NCI-H524 treated with DMSO at 0.1 percent for 48 hours (cell line): ENCODE measurements at places on chromosomes 2 and 18.

DNA sequence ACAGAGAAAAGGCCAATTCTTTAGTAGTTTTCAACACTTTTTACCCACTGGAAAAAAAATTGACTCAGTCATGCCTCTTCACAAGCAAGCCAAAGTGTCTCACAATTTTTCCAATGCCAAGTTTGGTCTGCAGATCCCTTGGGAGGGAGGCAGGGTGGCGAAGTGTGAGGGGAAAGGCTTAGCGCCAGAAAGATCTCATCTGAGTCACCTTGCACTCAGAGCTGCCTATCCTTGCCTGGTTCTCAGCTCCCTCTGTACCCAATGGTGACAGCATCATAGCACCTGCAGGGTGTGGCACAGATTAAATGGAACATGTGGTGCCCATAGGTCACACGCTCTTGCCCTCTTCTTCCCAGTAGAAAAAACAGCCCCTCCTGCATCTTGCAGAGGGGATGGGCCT lies 55.2 kb upstream of the GYPC start:
- no peak for DNase-seq

DNA sequence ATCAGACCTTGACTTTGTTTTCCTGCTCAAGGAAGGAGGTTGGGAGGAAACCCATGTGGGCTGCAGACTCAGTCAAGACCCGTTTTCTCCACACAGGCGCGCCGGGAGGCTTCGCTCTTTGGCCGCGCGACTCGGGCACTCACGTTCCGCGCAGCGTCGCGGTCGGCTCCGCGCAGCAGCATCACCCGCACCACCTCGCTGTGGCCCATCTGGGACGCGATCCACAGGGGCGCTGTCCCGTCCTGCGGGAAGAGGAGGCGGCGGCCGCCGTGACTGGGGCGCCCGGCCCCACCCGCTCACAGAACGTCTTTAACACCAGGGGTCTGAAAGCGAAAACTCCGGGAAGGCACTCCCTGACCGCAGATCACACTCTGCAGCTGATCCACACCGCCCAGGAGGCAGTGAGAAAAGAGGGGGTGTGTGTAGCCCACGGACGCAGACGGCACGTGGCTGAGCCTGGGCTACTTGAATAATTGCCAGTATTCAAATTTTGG lies 33.1 kb upstream of the NPC1 start:
- no peak for DNase-seq

DNA sequence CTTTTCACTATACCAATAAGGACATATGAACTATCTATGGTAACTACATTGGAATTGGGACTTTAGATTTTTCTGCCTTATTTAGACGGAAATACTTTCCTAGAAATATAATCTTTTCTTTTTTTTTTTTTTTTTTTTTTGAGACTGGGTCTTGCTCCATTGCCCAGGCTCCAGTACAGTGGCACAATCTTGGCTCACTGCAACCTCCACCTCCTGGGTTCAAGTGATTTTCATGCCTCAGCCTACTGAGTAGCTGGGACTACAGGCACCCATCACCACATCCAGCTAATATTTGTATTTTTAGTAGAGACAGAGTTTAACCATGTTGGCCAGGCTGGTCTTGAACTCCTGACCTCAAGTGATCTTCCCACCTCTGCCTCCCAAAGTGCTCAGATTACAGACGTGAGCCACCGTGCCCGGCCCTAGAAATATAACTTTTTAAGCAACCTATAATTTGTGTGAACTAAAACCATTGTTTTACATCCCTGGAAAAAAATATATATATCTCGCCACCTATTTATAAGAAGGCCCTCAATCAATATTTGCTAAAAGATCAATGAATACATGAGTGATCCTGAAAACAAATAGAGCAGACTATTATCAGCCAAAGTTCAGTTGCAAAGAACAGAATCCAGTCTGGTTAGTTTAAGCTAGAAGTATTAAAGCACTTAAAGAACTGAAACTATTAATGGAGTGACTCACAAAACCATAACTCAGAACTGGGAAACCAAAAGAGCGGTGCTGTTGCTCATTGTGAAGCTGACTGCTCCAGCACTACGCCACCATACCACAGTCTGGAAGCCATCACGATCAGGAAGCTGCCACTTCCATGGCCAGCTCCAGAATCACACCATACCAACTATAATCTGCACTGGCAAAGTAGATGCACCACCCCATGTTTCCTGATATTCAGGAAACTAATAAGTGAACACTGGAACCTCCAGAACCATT lies 8.4 kb upstream of the HNRNPLL start:
- no peak for DNase-seq

GRCh38 chr2:29664578-29664977 lies 256.8 kb downstream of the ALK start:
- DNase-seq: no peak

DNA sequence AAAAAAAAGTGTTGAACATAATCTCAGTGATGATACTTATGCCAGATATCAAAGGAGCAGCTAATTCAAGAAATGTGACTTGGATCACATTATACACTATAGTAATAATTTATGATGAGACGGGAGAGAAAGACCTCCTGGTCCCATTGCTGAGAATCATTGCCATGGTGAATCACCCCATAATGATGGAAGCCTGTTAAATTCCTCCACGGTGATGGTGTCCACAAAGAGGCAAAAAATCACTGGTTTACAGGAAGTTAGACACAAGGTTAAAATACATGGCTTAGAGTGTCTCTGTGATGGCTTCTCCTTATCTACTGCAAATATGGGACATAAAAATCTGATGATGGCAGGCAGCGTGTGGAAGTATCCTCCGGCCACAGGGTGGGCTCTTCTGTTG lies 210.0 kb downstream of the CDH2 start:
- no peak for DNase-seq

GRCh38 chr18:61169386-61169785 lies 163.8 kb upstream of the CDH20 start:
- DNase-seq: no peak

DNA sequence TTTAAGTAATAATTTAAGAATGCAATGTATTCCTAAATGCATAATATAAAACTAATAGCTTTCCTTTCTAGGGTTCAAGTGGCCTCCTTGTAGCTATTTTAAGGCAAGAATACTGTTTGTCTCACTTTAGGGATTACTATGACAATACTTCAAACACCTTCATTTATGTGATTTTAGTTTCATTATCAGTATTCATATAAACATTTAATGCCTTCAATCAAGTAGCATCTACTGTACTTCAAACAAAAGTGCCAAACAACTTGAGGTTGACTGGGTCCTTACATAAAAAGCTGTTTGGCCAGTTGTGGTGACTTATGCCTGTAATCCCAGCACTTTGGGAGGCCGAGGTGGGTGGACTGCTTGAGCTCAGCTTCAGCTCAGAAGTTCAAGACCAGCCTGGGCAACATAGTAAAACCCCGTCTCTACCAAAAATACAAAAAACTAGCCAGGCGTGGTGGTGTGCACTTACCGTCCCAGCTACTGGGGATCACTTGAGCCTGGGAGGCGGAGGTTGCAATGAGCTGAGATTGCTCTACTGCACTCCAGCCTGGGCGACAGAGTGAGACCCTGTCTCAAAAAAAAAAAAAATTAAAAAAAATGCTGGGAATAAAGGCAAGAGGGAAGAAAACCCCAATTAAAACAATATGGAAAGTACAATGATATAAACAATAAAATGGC lies 9.3 kb downstream of the MEX3C start:
- DNase-seq: no peak

DNA sequence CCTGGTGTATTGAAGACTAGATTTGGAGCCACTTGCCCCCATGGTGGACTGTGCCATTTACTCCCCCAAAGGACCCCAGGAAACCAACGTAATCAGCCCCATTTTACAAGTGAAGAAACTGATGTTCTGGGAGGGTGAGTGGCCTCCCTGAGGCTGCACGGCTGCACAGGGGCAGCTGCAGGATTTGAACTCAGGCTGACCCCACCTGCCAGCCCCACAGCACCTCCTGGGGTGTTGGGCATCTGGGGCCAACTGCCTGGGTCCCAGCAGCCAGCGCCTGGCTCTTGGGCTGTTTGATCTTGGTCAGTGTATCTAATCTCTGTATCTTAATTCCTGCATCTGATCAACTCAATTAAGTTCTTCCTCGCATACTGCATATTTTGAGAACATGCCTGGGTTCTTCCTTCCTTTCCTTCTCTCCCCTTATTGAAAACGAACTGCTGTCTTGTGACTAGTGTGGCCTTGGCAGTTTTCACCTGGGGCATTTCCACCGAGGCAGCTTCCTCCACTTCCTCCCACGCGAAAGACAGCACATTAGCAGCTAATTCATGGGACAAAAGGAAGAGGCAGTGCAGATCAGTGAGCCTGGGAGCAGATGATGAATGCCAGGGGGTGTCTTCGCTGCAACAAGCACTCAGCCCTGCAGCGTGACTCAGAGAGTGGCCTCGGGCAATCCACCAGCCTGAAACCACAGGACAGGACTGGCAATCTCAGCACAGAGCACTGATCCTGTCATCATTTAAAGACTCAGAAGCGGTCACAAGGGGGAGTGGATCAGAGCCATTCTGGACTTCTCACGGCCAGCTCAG lies 184.1 kb upstream of the RAB12 start:
- DNase-seq: no peak

DNA sequence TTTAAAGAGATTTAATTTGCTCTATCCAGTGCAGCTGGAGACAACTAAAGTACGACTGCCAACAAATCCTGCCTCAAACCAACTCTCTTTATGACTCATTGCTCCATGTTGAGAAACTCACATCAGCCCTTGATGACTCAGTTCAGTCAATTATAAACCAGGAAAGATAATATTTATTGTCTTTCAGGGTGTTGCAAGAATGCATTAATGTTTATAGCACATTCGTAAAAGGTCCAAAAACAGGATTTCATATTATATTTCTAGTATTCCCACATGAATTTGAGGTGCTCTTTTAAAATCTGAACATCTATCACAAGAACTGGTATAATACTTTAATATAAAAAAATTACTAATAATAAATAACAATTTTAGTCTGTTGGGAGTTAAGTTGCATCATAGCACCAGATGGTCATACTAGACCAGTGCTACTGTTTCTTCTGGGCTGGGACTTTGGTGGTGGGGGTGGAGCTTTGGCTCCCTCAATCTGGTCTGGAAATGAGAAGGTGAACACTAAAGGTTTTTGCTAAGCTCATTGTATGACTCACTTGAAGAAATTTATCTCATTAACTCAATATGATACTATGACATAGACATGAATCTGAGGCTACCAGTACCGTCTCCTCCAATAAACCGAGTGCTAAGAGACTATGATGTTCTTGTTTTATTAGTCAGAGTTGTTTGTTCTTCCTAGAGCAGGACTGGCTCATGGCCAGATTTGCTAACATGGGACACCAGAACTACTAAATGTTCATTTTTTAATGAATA lies 26.6 kb upstream of the MAP3K20 start:
- peak; percentile 75 for DNase-seq

DNA sequence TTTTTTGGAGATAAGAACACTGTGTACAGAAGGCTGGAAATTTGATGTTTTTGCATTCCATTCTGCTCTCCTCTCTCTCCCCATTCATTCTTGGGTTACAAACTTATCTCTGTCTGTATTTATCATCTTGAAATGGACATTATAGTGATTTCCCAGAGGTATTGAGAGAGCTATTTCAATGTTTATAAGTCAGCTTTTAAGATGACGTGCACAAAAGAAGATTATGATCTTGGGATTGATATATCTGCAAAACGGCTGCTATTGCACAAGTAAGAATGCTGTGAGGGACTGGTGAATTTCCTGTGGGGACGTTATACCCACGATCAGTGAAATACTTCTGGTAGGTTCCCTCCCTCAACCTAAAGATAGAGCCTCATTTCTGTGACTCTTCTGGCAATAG lies 61.0 kb upstream of the DTNA start:
- DNase-seq: no peak

- no peak for DNase-seq
Observed at GRCh38 chr2:237671466-237672138, 44.2 kb downstream of the LRRFIP1 start.

DNA sequence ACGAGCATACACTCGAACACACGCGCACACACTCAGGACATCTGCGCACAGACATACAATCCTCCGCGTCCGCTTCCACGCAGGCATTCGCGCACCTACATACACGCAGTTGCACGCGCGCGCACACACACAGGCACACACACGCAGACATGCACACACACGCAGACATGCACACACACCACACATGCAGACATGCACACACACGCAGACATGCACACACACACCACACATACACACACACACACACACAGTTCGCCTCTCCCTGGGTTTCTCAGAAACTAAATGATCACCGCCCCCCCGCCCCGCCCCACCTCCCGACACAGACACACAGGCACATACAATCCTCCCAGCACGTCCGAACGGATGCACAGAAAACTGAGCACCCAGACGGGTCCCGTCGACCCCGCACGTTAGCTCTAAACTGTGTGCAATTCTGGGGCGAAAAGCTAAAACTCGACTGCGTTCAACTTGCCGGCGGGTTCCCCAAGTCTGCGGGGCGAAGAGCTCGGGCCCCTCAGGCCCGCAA lies 1.0 kb downstream of the EPHA4 start:
- DNase-seq: no peak

DNA sequence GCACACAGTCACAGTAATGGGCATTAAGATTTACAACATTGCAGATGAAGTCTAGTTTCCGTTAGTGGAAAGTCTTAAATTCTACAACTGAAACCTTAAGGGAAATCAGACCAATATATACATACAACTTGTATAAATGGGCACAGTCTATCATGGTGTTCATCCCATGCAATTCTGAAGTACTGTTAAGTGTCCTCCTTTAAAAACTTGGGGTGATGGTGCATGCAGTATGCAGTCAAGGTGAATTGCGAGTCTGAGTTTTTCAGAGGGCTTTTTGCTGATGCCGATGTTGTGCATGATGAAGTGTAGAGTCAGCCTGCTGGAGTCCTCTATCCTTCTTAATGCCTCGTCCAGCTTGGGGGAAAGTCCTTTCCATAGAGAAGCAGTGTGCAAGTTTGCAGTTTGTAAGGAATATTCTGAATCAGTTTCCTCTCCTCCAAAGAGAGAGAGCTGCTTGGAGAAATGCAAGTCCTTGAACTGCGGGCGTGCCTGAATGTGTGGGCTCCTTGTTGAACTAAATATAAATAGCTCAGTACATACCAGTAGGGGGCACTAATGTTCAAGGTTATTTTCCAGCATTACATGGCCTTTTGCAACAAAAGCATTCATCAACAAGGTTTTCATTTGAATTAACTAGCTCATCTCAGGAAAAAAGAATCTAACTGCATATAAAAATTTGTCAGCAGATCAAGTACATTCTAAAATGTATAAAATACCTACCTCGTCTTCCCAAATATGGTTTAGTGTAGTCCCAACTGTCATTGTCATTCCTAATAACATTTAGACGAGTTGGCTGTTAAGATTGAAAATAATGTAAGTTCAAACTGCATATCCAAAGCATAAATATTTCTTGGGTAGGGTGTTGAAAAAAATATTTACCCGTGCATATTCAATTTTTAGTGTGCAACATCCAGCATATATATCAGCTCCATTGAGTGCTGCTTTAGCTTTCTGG lies 21.3 kb downstream of the HNRNPLL start:
- DNase-seq: peak; percentile 31
